Heart left ventricle (tissue), 16 donors: ENCODE measurements at places on chromosomes 5 and 9.

GRCh38 chr5:54207566-54207965 is 102.8 kb downstream of the ARL15 start:
- no peak for DNase-seq

DNA sequence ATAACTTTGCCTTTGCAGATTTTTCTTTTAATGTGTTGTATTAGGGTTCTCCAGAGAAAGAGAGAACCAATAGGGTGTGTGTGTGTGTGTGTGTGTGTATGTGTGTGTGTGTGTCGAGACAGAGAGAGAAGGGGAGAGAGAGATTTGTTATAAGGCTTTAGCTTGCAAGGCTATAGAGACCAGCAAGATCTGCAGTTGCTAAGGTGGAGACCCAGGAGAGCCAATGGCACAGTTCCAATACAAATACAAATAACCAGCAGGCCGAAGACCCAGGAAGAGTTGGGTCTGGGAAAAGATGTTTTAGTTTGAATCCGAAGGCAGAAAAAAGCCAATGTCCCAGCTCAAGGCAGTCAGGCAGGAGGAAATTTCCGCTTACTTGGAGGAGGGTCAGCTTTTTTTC is 23.0 kb downstream of the TMOD1 start:
- no peak for DNase-seq

GRCh38 chr9:131078427-131079366 is 17.6 kb upstream of the AIF1L start:
- DNase-seq = no peak

DNA sequence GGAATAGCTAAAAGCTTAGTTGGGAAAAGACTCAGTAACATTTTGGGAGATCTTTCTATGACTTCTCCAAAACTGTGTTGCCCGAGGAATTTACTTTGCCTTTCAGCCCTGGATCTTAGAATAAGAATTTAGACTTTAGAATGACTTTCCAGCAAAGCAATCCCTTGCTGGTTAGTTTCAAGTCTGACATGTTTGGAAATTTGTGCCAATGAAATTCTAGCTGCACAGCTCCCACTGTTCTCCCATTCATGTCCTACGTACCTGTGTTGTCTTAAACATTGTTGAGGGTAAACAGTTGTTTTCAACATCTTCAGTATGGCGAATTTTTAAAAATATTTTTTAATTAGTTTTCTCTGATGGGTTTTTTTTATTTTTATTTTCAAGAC is 111.4 kb downstream of the CCDC192 start:
- DNase-seq = no peak

GRCh38 chr9:31799953-31800609 is 584.4 kb upstream of the ACO1 start:
- no peak for DNase-seq

DNA sequence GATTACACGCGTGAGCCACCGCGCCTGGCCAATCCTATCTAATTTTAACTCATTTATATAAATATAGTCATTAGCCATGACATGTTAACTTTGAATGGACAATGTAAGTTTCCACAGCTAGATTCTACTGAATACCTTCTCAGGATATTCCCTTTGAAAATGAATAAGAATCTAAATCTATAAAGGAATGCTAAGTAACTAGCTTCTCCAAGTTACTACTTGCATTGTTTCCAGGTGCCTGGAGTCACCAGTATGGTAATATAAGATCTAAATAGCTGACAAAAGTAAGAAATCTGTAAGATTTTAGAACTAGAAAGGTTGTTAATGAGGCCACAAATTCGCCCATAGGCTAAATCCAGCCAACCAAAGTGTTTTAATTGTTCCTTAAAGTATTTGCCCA is 189.1 kb upstream of the SLC12A2 start:
- DNase-seq = no peak

- DNase-seq = no peak
Measured at GRCh38 chr9:89667726-89668125, 62.9 kb downstream of the GADD45G start.

- DNase-seq = no peak
Measured at GRCh38 chr5:3597167-3598007, 1.8 kb downstream of the IRX1 start.

DNA sequence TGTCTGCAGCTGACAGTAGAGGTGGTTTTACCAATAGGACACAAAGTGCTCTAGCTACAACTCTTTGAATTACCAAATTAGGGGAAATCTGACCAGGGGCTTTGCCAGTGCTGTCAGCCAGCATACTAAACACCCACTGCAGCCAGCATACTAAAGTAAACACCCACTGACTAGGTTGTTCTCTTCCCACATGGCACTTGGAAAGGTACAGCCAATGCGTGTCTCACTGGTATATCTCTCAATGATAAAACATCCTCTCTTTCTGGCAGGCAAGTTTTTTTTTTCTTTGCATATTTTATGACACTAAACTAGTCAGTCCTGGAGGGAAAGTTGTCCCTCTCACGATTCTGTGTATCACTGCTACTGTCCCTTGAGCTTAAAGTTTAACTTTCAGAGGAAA is 216.1 kb downstream of the TLE1 start:
- no peak for DNase-seq

- DNase-seq = no peak
Measured at GRCh38 chr5:62093976-62094375, 212.0 kb upstream of the KIF2A start.

DNA sequence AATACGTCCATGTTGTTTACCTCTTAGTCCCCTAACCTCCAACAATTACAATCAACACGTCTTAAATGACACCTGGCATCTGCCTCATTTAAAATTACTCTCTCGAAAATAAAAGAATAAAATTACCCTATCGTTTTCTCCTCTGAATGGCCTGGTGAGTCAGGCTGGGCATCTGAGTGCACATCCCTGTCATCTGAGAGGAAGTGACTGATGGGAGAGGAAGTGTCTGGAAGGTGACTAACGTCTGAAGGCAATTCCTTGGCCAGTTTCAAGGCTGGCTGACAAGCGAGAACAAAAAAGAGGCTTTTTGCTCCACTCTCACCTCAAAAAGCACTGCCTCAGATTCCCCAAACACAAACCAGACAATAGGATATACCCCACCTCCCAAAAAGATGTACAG is 57.7 kb downstream of the MAPKAP1 start:
- no peak for DNase-seq

DNA sequence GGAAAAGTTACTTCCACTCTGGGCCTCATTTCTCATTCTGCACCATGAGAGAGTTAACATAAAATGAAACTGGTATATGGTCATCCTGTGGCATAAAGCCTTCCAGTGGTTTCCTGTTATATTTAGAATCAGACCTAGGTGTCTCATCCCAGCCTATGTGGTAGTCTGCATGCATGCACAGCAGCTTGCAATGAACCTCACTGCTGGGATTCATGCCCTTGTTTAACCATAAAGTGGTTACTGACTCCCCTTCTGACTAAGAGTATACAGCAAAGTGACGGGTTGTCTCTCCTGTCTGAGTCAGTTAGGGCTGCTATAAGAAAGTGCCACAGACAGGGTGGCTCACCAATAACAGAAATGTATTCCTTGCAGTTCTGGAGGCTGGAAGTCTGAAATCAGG is 14.7 kb upstream of the TDRD7 start:
- no peak for DNase-seq

DNA sequence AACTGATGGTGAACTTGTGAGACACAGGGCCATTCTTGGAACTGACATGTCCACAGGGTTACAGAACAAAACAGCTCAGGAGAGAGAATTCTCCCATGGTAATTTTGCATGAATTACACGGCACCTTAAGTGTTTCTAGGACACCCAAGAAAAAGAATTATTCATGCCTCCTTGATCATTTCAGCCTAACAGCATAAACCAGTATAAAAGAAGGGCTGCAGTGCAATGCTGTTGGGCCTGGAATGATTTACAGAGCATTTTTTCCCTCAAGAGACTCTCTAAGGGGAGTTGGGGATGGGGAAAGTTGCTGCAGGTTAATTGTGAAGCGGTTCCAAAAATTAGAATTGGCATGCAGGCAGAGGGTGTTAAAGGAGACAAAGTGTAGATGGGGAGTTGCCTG is 136.4 kb upstream of the FBXL7 start:
- no peak for DNase-seq

GRCh38 chr5:127799293-127799905 is 96.2 kb downstream of the CCDC192 start:
- DNase-seq = no peak

- no peak for DNase-seq
Measured at GRCh38 chr9:8157683-8158324, 358.2 kb upstream of the DMAC1 start.

DNA sequence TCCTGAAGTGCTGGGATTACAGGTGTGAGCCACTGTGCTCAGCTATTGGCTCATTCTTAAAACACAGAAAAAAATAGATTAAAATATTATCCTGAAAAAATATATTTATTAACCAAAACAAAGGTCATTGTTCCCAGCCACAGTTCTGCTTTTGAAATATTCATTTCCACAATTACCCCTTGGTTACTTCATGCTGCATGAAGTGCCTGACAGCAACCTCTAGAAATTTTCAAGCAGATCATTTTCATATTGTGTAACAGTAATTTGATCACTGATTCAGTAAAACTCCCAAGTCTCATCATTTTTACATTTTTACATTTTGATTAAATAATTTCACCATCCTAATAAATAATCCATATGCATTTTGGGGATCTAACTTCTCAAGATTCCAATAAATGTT is 18.8 kb upstream of the GNAQ start:
- no peak for DNase-seq

GRCh38 chr5:117486261-117486660 is 911.6 kb upstream of the SEMA6A start:
- no peak for DNase-seq

DNA sequence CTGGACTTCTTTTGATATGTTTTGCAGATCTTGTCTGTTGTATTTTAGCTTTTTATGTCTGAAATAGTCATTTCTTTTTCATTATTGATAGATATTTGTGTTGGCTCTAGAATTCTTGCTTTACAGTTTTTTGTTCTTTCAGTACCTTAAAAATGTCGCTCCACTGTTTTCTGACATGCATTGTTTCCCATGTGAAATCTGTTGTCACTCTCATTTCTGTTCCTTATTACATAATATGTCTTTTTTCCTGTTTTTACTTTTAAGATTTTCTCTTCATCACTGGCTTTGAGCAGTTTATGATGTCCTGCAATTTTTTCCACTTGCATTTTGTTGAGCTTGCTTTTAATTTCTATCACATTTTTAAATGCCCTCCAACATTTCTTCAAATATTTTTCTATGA is 270.4 kb upstream of the TARS1 start:
- no peak for DNase-seq

DNA sequence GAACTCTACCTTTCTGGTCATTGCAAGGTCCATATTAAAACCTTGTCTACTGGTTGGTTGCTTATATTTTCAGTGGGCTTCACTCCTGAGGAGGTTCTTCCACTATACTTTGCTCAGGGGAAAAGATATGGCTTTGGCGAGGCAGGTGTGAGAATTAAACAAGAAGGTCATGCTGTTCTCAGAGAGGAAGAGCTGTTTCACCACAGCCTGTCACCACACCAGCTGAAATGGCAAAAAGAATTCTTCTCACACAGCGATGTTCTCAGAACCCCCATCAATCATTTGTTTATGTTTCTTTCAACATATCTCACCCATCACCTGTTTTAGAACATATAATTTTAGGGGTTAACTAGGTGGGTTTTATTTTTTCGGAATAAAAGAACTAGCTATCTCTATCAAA is 38.6 kb downstream of the CAPSL start:
- no peak for DNase-seq

- no peak for DNase-seq
Measured at GRCh38 chr9:27367175-27367798, 70.3 kb upstream of the EQTN start.

DNA sequence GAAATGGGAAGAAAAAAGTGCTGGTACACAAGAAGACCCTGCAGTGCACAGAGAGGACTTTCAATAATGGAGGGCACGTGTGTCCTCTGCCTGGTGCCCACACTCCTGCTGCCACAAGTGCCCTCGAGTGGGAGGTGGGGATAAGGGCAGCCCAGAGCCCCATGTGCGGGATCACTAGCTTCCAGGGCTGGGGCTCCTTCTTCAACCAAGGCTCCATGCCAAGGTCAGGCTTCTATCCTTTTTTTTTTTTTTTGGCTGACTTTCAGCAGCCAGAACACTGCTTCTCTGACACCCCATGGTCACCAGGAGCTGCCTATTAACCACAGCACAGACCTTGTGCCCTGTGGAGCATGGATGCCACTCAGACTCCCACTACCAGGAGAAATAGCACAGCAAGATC is 7.5 kb downstream of the ACSL6 start:
- DNase-seq = no peak

DNA sequence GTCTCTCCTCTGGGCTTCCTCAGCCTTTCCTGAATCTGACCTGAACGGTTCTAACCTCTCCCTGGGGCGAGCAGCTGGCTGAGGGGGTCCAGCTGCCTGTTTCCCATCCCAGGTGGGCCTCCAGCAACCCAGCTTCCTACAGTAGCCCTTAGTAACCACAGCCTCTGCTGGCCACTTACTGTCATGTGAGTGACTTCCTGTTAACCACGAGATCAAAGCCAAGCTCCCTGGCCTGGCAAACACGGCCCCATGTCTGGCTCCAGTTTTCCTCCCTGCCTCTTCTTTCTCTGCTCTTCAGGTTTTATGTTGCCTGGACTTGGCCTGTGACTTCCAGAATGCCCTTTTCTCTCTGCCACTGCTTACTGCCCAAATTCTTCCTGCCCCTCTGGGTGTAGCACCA is 47.2 kb upstream of the DAB2IP start:
- no peak for DNase-seq

DNA sequence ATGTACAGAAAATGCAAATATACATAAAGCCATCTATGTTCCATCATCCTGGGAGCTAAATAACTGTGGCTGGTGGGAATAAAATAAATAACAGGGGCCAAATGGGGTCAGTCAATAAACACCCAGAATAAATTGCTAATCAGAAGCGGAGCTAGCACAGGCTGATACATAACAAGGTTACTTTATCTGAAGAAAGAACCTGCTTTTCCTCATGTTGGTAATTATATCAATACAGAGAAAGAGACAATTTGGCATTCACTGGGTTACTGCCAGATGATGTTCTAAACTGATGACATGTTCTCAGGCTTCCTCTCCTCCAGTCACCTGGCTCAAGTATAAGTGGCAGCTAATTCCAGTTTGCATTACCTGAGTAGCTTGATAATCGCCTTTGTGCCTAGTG is 144.9 kb upstream of the CD180 start:
- no peak for DNase-seq

- DNase-seq = no peak
Measured at GRCh38 chr5:96660971-96661854, 963 bp upstream of the CAST start.

- DNase-seq = no peak
Measured at GRCh38 chr5:42064821-42065220, 139.7 kb downstream of the FBXO4 start.

GRCh38 chr5:83433891-83434290 is 37.7 kb upstream of the VCAN start:
- DNase-seq = no peak

GRCh38 chr5:141402553-141403243 is at the start of gene PCDHGA9:
Gene PCDHGA9 (plus strand): TSS chr5:141402778. CDS start chr5:141402953, 175 bp downstream.
- no peak for DNase-seq

GRCh38 chr5:96662725-96663518 is 746 bp downstream of the CAST start:
- peak; percentile 93 for DNase-seq
